Stimulated activated CD8-positive, alpha-beta memory T cell treated with anti-CD3 and anti-CD28 coated beads, Interleukin-7, amount 100 ng/mL, for 1 hour (primary cell): ENCODE measurements at places on chromosomes 4 and X.
A peak's percentile ranks its signal among the peaks of the same experiment; 100 is the strongest.

DNA sequence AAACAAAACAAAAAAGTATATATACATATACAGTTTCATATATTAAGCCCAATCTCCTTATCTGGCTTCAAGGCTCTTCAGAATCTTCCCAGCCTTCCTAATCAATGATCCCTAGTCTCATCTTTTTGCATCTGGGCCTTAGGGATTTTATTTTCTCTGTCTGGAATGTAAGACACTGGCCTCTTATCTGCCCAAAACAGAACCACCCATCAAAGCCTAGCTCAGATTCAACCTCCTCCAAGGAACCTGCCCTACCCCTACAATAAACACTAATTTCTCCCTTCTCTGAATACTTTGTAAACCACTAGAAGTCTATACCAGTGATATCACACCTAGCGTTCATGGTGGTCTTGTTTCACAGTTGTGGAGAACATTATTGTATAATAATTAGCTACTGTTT, 23.2 kb upstream of the GAB1 start:
- no peak for DNase-seq

- DNase-seq, result no peak
These were observed 75.1 kb upstream of the TMEM164 start for GRCh38 chrX:109927663-109928273.

DNA sequence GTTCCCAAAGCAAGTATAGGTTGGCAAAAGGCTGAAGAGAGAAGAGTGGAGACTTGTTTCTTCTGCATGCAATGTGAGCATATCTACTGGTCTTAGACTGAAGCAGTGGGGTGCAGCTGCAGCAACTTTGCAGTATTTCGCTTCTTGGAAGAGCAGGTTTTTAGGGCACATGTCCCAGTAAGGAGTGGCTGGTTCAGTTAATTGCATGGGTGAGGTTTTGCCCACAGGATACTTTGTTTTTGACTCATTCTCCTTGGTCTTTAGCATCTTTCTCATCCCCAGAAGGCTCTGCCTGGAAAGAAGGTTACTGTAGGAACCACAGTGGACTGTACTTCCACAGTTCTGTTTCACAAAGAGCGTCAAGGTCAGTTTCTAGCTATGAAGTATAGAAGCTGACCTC, 68.0 kb upstream of the NR3C2 start:
- DNase-seq, result no peak

DNA sequence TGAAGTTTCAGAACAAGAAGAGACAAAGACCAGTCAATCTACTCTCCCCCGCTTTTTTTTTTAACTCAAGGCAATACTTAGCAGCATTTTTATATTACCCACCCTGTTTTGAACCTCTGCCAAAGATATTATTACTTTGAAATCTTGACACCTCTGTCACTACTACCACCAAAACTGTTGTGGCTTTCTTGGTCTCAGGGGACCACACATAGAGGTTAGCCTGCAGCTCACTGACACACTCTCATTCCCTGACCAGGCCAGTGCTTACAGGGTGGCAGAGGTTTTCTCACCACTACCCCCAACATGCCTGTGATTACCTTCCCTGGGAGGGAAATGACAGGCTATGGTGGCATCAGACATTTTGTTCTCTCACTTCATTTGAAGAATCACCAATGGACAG, 137.4 kb upstream of the STIM2 start:
- no peak for DNase-seq

DNA sequence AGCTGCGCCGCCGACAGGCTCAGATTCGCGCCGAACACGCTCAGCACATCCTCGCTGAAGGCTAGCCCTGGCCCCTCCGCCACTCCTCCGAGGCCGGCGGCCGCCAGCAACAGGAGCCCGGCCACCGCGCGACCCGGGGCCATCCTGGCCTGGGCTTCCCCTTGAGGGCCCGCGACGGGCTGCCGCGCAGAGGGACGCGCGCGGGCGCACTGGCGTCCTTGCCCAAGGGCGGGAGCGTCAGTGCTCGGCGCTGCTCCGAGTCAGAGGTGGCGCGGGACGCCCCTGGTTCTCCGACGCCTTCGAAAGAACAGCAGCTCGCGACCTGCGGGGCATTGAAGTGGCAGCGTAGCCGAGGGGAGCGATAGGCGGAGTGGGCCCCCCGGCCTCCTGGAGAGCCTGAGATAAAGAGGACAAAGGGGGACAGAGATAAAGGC, 745 bp downstream of the SLC39A8 start:
- DNase-seq, result peak; percentile 31

DNA sequence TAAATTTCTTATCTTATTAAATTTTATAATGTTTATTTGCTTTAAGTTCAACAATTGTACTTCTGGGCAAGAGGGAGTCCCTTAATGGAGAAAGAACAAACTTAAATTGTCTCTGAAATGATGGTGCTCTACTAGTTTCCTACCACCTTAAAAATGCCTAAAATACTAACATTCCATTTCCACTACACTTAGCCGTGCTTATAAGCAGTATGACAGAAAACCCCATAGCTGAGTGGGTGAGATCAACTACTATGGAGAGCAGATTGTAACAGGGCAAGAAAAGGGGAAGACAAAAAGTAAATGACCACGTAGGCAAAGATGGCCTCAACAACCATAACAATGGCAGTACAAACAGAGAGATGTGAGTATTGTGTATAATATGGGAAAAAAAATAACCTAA, 35.0 kb downstream of the RFC1 start:
- no peak for DNase-seq

- no peak for DNase-seq
These were observed 501.8 kb upstream of the GALNT7 start for GRCh38 chr4:172666711-172667368.

DNA sequence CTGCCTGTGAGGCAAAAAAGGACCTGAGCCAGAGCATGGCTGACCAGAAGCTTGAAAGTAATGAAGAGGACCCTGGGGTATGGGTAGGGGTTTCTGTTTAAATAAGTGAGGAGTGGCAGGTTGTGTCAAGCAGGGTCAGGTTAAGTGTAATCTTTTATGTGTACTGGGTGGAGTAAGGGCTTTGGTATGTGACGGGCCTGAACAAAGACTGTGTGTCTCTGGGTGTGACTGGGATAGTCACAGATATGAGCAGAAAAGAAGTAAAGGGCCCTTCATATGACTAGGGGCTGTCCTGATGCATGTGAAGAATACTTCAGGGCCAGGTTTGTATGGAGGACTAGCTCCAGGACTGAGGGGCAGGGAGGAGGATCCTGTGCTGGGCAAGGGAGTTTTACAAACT, 82.4 kb downstream of the ITIH6 start:
- no peak for DNase-seq

DNA sequence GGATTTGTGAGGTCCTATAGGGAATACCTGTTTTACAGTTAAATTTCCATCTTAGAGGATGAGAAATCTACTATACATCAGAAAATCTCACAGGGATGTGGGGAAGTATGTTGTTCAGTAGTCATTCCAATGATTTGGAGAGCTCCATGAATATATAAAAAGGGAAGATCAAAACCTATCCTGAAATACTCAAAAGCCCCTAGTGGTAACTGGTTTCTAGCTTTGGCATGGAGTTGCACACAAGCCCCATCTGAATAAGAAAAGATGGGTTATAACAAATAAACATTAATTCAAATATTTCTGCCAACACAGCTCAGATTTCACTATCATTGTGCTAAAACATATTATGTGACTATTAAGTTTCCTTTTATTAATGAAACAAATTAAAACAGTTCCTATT, 101.6 kb downstream of the FBXO8 start:
- DNase-seq, result no peak
